Fibroblast of skin of abdomen (primary cell): ENCODE measurements at places on chromosomes 3 and 15.

- peak; percentile 82 for DNase-seq
Observed at GRCh38 chr15:70856177-70856883, 2.4 kb upstream of the LARP6 start.

GRCh38 chr3:132418916-132419315 is 1.6 kb downstream of the DNAJC13 start:
- no peak for DNase-seq

- no peak for DNase-seq
Observed at GRCh38 chr15:37888356-37888755, 46.1 kb upstream of the TMCO5A start.

GRCh38 chr3:159791336-159791735 is 197.3 kb upstream of the IL12A start:
- no peak for DNase-seq

DNA sequence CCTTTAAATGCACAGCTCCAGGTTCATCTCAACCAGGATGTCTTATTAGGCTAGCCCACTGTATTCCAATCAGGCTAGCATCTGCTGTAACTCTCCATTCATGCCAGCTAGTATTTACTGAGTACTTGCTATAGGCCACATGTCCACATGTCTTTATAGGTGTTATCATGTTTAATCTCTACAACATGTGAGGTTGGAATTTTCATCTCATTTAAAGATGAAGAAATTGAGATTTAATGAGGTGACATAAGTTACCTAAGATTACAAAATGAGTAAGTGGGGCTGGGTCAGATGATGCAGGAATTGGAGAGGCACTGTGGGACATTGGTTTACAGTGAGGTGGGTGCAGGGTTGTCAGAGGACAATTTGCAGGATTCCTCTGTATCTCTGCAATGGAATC is 2.9 kb downstream of the IFT122 start:
- DNase-seq = no peak

DNA sequence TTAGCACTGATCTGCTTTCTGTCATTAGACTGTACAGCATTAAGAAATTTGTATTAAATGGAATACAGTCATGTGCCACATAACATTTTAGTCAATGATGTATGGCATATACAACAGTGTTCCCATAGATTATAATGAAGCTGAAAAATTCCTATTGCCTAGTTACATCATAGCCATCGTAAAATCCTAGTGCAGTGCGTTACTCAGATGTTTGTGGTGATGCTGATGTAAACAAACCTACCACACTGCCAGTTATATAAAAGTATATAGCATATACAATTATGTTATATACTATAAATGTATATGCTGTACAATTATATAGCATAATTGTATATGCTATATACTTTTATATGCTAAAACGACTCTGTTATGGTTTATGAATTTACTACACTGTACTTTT is 41.7 kb downstream of the APH1B start:
- DNase-seq = no peak

- peak; percentile 63 for DNase-seq
Observed at GRCh38 chr3:42780892-42781700, 8.0 kb upstream of the CCDC13 start.

GRCh38 chr3:186182850-186183249 is 74.0 kb upstream of the ETV5 start:
- DNase-seq = no peak

- DNase-seq = no peak
Observed at GRCh38 chr3:177071496-177072156, 125.7 kb downstream of the TBL1XR1 start.

DNA sequence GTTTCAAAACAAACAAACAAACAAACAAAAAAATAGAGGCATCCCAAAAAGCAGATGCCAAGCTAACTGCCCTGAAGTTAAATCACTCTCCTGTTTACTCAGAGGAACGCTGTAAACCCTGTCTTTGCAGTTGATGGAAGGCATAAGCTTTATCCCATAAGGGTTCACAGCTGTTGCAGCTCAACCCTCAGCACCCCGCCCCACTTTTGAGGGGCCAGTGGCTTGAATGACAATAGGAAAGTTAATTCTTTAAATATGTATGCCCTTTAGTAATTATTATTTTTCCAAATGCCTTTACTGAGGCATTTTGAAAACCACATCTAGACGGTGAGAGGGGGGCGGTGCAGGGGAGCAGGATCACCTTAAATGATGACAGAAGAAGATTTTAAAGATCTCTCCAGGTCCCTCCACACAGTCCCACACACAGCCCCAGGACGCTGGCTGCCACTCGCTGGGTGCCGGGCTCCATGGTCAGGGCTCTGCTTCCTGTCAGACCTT is 272.1 kb downstream of the FAM43A start:
- no peak for DNase-seq

DNA sequence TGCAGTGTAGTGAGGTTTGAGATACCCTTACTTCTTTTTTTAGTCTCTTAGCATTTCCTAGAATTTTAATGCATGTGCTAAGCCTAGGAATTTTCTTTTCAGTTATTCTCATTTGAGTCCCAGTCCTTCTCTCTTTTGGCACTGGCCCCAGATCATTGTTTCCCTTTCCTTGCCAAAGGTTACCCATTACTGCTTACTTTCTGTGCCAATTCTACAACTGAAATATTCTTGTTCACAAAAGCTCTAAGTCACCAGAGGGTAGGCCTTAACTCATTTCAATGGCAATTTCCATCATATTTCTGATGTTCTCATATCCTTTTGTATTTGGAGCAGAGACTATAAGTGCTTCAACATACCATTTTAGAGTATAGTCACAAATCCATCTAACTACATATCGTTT is 199.6 kb upstream of the CBLB start:
- no peak for DNase-seq

DNA sequence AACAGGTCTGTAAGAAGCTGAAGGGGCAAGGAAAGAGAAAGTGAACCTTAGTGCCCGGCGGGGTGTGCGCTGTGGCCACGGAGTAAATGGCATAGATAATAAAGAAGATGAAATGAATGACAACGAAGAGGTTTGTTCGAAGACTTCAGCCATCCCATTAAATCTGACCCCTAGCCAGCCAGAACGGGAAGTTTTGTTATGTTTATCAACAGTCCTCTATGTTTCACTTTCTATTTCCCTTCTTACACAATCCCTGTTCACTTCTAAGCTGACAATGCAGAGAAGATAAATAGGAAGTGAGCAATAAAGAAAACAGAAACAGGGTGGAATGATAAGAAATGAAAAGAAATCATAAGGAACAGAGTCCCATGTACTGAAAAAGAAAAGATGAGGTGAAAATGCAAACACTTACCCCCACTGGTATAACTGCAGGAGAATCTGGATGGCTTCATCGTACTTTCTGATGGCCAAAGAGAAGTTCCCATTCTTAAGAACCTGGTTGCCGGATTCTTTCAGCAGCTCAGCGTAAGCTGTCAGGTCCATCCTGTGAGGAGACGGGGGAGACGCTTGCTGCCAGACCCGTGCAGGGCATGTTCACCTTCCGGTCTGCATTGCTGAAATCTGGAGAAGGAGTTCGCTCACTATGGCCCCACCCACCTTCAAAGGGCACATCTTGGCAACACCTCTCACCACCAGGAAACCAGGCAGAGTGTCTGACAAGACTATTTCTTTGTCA is 36.8 kb downstream of the TRANK1 start:
- DNase-seq = peak; percentile 22

DNA sequence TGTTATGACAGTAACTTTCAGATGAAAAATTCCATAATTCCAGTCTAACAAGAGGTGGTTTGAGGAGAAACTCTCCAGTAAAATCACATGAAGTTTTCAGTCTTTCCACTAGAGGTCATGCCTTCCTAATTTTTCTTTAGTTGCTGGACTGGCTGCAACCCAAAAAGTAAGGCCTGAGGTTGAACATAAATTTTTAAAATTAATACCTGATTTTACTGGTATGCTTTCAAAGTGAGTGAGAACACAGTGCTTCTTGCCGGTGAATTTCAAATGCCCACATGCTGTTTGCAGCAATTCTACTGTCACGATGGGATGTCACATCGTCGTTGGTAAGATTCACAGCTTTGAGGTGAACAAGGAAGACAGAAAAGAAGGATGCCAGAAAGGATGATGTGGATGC is 89.0 kb upstream of the FGF12 start:
- DNase-seq = peak; percentile 65

GRCh38 chr15:71281256-71281655 is 166.0 kb downstream of the THSD4 start:
- DNase-seq = peak; percentile 61

DNA sequence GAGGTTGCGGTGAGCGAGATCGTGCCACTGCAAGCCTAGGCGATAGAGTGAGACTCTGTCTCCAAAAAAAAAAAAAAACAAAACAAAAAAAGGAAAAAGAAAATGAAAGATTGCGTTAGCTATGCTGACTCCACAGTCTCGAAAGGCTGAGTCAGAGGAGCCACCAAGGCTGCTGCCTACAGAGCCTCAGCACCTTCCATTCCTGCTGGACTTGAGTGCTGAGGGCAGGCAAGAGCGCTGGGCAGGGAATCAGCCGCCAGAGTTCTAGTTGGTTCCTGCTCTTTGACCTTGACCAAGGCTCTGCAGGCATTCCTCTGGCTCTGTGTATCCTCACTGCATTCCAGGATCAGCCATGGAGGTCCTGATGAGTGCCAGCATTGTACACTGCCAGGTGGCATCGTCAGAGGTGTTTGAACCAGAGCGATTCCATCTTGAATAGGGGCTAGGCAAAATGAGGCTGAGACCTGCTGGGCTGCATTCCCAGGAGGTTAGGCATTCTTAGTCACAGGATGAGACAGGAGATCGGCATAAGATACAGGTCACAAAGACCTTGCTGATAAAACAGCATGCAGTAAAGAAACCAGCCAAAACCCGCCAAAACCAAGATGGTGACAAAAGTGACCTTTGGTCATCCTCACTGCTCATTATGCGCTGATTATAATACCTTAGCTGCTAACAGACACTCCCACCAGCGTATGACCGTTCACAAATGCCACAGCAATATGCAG is 5.9 kb downstream of the MESP2 start:
- DNase-seq = peak; percentile 46

GRCh38 chr3:120749843-120750242 is 7.3 kb downstream of the GTF2E1 start:
- no peak for DNase-seq

DNA sequence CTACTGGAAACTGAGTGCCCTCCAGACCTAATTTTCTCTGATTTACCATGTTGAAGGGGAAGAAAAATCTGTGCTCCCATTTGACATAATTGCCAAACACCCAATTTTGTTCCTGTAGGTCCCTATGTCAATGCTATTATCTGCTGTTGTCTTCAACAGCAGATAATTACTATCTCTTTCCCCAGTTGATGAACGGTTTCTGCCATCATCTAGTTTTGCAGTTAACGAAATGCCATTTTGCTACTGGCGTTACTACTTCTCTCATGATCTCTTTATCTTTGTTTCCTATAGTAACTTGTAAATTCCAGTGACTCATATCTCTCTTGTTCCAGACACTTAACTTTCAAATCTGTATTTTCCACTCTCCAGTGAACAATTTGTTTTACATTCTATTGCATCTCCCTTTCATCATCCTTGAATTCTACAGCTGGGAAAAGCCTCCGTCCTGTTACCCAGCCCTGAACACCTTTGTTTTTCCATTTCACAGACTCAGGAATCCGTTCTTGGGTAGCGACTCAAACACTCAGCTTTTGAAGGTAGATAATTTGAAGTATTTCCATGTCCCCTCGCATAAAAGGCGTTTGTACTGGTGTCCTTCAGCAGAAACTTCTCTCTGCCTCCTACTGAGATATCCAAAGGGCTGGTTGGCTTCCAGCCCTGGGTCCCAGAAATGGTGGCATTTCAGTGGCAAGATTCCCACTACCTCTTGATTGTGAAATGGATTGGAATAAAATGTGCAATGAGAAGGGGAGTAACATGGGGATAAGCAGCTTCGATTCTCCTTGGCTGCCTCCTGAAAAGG is 111.7 kb downstream of the FOXB1 start:
- DNase-seq = peak; percentile 61

- no peak for DNase-seq
Observed at GRCh38 chr15:47184908-47185801, 532.1 kb upstream of the SEMA6D start.

GRCh38 chr3:182393151-182393550 is 400.2 kb upstream of the ATP11B start:
- DNase-seq = no peak

GRCh38 chr3:130533247-130533646 is 16.3 kb downstream of the COL6A6 start:
- no peak for DNase-seq

GRCh38 chr3:146469150-146470017 is at the start of gene PLSCR2:
Gene PLSCR2, minus strand, starts transcription at chr3:146469561. Its CDS starts 9,657 bp downstream, at chr3:146459904.
- DNase-seq = peak; percentile 8

DNA sequence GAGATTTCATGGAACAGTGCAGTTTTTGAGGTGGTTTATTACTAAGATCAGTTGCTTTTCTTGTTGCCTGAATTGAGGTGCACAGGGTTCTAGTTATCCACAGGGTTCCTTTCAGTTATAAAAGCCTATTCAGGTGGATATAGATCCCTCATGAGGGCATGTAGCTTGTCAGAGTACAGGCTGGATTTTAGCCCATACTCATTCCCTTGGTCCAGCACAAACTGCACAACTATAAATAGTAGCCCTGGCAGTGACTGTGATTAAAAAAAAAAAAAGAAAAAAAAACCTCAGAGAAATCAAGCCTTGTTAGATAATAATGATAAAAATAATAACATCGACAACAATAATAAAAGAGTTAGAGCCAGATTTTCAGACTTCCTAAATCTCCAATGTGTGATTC is 154.3 kb downstream of the ZBBX start:
- DNase-seq = no peak
